Activated CD8-positive, alpha-beta memory T cell treated with anti-CD3 and anti-CD28 coated beads for 48 hours (primary cell): ENCODE measurements at places on chromosomes 3 and 15.

DNA sequence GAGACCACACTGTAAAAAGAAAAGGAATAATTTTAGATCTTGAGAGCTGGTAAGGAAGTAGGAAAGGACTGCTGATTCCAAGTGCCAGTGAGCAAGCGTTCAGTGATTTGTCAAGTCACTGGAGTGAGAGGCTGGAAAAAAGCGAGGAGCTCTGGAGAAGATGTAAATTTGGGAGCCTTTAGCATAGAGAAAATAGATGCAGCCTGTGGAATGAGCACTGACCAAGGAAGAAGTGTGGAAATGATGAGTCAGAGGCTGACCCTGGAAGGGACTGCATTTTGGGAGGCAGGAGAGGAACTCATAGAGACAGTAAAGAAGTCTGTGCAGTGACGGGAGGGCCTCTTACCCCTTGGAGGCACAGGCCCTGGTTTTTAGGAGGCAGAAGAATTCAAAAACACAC lies 17.1 kb upstream of the ABTB1 start:
- DNase-seq: no peak

DNA sequence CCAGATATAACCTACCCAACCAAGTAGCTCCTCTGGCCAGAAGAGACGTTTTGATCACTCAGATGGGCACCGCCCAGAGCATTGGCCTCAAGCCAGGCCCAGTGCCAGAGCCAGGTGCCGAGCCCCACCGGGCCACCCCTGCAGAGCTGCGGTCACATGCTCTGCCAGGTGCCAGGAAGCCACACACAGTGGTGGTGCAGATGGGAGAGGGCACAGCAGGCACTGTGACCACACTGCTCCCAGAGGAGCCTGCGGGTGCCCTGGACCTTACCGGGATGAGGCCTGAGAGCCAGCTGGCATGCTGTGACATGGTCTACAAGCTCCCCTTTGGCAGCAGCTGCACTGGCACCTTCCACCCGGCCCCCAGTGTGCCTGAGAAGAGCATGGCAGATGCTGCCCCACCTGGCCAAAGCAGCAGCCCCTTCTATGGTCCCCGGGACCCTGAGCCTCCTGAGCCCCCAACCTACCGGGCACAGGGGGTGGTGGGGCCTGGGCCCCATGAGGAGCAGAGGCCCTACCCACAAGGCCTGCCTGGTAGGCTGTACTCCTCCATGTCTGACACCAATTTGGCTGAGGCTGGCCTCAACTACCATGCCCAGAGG lies 19.1 kb upstream of the APEH start:
- DNase-seq: no peak

DNA sequence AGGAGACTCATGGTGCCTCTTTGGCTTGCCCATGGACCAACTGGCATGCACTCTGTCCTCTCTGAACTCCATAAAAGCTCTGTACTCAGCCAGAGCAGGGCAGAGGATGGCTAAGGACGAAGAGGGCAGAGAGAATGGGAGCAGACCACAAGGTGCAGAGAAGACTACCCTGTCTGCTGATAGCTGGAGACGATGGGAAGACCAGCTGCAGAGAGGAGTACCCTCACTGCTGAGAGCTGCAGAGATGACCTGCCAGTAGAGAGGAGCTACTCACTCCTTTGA lies 65.0 kb downstream of the THBS1 start:
- DNase-seq: no peak

DNA sequence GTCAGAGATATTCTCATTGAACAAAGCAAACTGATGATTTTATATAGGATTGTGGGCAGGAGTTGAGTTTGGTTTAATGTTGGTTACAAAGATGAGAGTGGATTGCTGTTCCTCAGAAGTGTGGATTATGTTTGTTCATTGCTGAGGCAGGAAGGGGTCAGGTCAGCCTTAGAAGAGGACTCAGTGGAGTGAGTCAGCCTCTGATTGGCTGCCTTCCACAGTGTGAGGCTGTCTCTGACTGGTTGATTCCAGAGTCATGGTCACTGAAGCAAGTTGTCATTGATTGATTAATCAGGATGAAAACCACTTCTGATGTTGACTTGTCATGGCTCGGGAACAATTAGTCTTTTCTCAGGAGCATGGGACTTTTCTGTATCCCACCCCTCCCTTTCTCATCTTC lies 36.2 kb downstream of the KBTBD12 start:
- no peak for DNase-seq

GRCh38 chr3:177107461-177108239 lies 89.6 kb downstream of the TBL1XR1 start:
- no peak for DNase-seq

- DNase-seq: peak; percentile 18
Observed at GRCh38 chr3:50604628-50605588, 6.7 kb downstream of the CISH start.

DNA sequence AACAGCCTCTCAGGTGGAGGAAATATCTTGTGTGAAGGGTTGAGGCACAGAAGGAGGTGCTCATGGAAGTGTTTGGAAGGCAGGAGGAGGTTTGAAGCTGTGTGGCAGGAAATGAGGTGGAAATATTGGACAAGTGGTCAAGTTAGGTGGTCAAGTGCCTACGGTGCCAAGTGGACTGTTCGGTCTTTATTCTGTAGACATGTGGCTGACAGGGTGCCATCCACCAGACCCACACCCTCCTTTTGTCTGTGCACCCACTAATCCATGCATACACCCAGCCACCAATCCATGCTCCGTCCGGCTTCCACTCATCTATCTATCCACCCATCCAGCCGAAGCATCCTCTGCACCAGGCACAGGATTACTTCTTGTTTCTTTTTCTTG lies 2.2 kb downstream of the SLC6A20 start:
- DNase-seq: no peak

- DNase-seq: no peak
Observed at GRCh38 chr3:59818033-59818918, 768.5 kb upstream of the CFAP20DC start.

- no peak for DNase-seq
Observed at GRCh38 chr3:30658328-30659052, 52.1 kb downstream of the TGFBR2 start.

DNA sequence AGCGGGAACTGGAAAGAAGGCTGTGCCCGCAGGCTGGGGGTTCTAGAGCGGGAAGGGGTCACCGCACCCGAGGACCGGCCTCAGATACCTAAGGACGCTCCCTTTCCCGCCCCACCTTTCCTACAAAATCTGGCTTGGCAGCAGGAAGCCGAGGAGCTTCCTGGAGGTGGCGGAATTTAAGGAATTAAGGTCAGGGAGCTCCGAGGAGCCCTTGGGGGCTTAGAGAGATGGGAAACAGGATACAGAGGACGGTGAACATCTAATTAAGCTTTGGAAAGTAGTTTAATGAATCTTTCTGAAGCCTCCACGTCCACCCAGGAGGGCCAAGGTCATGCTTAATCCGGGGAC lies 507 bp upstream of the AP3B2 start:
- no peak for DNase-seq
